Right ventricle myocardium inferior (tissue), 1 donor: ENCODE measurements at places on chromosomes 4 and X.

GRCh38 chrX:10597871-10598270, 22.5 kb downstream of the MID1 start:
- no peak for DNase-seq

GRCh38 chr4:39362827-39363226, 3.3 kb downstream of the RFC1 start:
- no peak for DNase-seq

DNA sequence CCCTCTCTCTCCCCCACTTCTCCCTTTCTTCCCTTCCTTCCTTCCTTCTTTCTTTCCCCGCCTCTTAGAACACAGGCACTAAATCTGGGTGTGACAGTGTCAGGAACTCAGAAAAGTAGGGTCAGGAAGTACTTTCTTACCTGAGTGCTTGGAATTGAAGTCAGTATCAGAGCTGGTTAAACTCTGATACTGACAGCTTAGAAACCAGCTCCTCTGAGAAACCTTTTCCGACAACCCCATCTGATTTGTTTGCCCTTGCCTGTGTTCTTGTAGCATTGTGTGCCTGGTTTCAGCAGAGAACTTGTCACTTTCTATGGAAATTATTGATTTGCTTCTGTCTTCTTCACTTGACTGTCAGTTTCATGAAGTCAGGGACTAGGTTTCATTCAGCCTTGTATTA, 113.9 kb downstream of the AASDH start:
- DNase-seq: no peak

GRCh38 chr4:10809905-10810304, 125.3 kb upstream of the CLNK start:
- DNase-seq: no peak

GRCh38 chr4:62644372-62644771, 1444.2 kb downstream of the ADGRL3 start:
- DNase-seq: no peak

GRCh38 chr4:4422856-4423499, 36.1 kb downstream of the NSG1 start:
- no peak for DNase-seq
